ENCODE measurements at places on chromosomes 7 and 10.

- peak; percentile 90 for DNase-seq
These were observed 67.6 kb downstream of the CDK6 start for GRCh38 chr7:92768501-92769393.

DNA sequence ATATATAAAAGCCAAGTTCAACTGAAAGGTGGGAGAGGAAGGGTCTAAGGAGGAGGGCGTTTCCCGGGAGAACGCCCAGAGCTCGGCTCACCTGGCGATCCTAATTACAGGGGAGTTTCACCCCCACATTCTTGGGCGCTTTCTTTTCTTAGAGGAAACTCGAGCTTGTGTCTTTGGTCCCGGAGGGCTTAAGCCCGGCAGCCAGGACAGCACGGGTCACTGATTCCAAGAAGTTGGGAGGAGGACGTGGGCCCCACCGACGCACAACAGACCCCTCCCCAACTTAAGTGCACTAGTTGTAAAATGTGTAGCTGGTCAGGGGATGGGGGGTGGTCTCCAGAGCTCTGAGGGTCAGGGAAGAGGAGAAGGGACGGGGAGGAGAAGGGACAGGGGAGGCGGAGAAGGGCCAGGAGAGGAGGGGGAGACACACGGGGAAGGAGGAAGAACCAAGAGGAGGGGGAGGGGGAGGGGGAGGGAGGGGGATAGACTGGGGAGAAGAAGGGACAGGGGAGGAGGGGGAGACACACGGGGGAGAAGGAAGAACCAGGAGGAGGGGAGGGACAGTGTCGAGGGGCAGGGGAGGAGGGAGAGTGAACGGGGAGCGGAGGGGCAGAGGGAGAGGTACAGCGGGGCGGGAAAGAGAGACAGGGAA lies 874 bp downstream of the BAIAP2L1 start:
- no peak for DNase-seq

GRCh38 chr7:74501298-74501697 lies 47.6 kb downstream of the GTF2IRD1 start:
- DNase-seq, result no peak

- no peak for DNase-seq
These were observed 328.8 kb upstream of the NRG3 start for GRCh38 chr10:81546243-81546642.

GRCh38 chr7:70093205-70093904 lies 495.1 kb downstream of the AUTS2 start:
- DNase-seq, result peak; percentile 74

GRCh38 chr7:1401011-1401410 lies 58.3 kb downstream of the MICALL2 start:
- no peak for DNase-seq

DNA sequence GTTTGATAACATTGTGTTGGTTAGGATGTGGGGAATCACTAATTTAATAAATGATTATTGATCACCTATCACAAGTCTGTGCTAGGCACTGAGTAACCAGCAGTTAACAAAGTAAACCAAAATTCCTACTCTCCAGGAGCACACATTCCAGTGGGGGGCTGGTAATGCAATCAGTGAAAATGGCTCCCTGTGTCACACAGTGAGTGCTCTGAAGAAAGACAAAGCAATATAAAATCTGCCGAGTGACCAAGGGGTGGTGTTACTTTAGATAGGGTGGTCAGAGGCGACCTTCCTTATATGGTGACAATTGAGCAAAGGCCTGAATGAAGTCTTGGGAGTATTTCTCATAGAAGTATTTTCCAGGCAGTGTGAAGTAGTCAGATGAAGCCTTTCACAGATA lies 13.6 kb upstream of the SMC3 start:
- DNase-seq, result no peak

DNA sequence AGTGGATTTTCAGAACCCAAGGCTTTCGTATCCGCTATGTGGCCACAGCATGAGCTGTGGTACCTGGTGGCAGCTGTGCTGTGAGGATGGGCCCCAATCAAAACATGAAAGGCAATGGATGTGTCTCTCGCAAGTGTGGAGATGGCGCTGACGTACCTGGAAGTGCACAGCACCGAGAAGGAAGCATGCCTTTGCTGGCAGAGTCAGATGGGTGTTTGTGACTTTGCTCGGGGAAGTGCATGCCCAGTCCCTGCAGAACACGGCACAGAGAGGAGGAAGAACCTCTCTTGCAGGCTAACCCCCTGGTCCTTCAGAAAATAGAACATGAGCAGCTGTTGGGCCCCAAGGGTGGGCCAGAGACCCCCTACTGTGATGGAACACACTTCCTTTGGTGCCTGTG lies 654.1 kb upstream of the ZWINT start:
- no peak for DNase-seq

- no peak for DNase-seq
These were observed 22.0 kb downstream of the DENND10 start for GRCh38 chr10:119125942-119126341.

- no peak for DNase-seq
These were observed 58.2 kb downstream of the YKT6 start for GRCh38 chr7:44258865-44259546.

DNA sequence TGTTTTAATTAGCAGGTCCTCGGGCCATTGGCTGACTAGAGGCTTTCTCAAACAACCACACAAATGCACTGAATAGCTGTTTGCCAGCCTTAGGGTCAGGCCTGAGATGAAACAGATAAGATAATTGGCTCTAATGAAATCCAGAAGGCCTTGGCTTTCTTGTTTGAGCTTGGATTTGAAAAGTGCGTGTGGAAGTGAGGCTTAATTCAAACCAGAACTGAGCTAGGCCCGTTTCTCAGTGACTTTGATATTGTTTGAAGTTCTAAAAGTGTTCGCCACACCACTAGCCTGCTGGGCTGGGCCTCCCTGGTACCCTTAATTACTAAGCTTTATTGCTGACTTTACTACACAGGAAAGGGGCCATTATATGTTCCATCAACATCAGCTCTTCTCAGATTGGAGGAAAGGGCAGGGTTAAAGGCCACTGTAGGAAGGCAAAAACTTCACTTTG lies 270.6 kb downstream of the TWIST1 start:
- DNase-seq, result no peak

DNA sequence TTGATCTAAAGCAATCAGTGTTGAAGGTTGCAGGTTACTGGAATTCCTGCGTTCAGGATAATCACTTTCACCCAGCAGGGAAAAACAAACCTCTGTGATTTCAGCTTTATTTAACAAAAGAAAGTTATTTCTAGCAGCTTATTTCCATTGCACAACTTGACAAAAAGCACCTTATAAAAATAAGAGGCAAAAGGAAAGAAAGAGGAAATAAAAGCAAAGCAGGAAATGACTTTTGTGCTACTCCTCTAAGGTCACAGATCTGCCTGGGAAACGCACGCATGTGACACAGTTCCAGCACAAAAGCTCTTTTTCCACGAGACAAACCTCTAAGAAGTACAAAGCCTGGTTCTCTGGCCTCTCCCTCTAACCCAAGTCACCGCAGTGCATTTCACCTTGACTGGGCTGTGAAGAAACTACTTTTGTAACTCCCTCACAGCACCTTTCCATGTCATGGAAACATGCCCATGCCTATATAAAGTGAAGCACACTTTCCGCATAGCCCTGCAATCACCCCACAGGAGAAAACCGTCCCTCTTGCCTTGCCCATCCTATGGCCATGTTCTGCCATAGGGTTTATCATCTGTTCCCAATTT lies 870 bp downstream of the ANK3 start:
- DNase-seq, result no peak

DNA sequence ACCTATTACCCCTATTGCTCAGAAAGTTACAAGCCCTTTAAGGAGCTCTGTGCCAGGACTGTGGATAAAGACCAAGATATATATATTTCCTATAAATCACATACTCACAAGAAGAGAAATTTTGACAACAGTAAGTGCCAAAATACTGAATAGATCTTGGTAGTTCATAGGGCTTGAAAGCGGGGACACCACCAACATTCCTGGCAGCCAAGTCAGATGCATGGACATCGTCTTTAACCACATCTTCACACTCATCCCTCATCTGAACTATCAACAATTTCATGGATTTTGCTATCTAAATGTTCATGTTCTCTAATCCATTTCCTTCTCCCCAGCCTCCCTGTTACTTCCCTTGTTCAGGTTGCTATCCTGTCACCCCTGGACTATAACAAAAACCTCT lies 67.5 kb upstream of the LRRC17 start:
- DNase-seq, result peak; percentile 54

- DNase-seq, result no peak
These were observed 54.2 kb downstream of the DIP2C start for GRCh38 chr10:635088-635861.

- peak; percentile 19 for DNase-seq
These were observed 323.1 kb downstream of the TFEC start for GRCh38 chr7:115707258-115708012.

DNA sequence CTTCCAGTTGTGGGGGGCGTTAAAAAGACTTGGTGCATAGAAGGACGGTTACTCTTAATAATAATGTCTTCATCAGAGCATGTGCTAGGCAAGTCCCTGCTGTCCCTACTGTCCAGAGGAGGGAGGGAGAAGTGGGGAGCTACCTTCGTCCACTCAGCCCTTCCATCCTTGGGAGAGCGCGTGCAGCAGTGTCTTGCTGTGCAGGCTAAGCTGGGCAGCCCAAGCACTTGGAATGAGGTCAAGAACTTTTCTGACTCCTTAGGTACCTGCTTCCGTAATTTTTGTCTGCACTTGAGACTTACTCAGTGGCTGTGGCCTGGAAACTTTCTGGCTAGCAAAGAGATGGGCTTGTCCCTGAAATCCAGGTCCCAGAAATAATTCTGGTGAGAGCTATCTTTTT lies 265.9 kb upstream of the SORCS1 start:
- DNase-seq, result no peak

DNA sequence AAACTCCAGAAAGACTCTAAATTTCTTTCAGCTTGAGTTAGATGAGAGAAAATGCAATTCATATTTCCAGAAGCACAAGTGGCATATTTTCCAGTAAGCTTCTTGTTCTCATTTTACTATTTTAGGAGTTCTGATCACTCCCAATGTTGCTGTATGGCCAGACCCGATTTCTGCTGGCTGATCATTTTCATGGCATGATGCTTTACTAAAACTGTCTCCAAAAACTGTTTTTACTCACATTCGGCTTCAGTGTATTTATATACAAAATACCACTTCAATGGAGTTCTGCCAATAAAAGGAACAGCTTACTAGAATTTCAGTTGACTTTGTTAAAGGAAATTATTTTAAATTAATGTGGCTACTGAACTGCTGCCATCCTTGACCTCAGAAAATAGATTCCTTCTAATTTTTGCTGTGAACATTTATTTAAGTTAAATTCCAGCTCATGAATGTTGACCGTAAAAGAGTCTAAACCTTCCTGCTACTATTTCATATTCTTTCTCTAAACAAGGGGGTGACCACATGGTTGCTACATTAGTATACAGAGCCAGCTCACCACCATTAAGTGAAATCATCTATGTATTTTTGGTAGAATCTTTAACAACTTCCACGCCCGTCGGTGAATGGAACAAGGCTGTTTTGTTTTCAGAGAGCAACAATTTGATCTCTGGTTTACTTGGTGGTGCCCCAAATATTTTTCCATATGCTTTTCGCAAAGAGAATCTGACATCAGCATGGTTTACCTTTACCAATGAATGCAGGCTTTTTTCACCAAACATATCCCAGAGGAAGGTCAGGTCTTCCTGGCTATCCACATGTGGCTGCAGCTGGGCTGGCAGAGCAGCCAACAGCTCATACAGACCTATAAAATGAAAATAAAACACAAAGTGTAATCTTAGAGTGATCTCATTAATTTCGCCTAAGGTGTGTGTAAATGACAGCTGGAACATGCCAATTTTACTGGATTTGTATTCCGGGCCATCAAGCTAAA lies 101.2 kb downstream of the MPP7 start:
- peak; percentile 19 for DNase-seq

- DNase-seq, result no peak
These were observed 139.4 kb downstream of the SEMA3C start for GRCh38 chr7:80779456-80779855.

DNA sequence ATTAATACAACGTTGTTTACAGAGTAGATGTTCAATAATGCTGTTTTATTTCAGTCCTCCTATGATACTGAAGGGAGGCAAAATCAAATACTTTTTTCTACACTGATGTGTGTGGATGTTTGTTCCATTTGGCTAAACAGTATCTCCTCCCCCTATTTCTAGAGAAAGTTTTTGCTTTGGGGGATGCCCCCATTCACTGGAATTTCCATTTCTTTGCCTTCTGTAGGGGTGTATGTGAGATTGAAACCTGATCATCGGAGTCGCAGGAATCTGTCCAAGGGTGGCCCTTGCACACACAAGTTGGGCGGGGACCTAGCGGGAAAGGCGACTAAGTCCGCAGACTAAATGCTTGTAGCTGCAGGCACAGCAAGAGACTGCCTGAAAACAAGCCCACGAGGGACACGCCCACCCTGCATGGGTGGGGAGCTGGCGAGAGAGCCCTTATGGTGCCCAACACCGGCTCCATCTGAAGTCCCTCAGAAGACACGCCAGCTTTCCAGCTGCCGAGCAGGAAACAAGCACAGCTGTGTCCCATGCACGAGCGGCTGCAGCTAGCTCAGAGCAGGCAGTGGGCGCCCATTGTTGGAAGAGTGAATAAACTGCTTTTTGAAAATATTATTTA lies 58.0 kb downstream of the ESYT2 start:
- no peak for DNase-seq

GRCh38 chr7:15651693-15652092 lies 34.8 kb downstream of the MEOX2 start:
- DNase-seq, result no peak

DNA sequence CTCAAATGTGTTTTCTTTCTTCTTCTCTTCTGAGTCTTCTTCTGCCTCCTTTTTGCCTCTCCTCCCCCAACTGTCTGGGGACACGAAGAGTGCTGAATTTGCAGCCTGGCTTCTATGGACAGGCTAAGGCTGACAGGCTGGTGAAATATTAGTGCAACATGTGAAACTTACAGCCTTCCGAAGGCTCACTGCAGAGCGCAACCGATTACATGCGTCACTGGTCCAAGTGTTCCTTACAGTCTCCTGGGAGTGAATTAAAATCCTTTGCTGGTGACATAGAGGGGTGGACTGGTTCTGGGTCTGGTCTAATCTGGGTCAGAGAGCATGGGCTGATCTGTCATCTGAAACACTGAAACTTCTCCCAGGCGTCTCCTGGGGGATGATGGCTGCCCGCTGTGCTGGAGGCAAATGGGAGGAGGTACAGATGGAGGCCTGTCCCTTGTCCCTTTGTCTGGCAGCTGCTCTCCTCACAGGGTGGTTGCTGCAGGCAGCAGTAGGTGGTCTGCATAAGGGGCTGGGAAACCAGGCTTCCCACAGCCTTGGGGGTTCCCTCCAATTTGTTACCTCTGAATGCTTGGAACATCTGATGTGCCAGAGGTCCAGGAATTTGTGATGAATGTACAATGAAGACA lies 143.8 kb upstream of the BMPER start:
- no peak for DNase-seq

DNA sequence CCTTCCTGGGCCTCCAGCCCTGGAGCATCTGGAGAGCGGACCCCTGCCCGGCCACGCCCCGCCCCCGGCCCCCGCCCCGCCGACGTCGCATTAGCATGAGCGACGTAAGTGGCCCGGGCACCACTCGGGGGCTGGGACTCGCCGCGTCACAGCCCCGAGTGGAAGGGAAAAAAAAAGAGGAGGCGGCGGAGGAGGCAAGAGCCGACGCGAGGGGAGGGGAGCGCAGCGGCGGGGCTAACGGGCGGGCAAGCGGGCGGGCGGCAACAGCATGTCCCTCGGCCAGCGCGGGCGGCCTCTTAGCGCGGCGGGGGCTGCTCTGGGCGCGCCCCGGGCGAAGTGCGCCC lies at the start of gene SLC18A3:
TSS of gene SLC18A3 (plus strand) at position 197 of the 344 bp plus-strand sequence. CDS start 431 bp downstream, outside the sequence.
- DNase-seq, result no peak

- DNase-seq, result peak; percentile 61
These were observed 15.6 kb downstream of the LYZL1 start for GRCh38 chr10:29304264-29304994.

All from LHCN-M2 (cell line).